ENCODE measurements at places on chromosomes 6 and 20.

DNA sequence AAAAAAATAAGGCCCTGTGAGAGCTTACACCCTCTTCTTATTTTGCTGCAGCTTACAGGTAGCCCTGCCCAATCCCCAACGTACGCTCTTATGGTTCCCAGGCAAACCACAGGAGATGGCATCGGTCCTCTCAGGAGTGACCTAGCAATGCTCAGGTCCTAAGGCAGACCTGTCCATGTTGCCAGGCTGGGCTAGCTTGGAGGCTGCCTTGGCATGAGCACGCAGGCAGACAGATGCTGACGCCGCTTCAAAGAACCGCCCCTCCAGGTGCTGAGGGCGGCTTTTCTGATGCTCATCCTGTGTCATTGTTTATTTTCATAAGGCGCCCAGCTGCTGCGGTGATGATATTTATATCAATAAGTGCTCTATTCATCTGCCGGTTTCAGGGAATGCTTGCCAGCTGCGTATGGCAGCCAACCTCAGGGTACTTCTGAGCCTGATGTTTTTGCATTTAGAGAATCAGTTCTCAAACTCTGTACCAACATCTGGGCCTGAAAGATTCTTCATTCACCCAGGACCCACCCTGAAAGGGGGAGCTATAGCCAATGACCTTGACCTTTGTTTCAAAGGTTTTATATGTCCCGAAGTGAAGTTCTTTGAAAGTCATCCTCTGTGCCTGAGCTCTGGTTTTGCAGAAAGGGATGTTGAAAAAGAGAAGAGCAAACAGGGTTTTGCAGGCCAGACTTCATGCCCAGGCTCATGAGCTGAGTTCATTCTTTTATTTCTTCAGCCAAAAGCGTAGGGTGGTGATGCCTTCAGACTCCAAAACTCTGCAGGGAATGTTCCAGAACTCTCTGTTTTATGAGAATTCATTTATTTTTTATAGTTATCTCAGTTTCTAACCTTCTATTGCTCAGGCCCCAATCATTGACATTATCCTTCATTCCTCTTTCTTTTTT lies 475.6 kb upstream of the CHD6 start:
- no peak for ATAC-seq

DNA sequence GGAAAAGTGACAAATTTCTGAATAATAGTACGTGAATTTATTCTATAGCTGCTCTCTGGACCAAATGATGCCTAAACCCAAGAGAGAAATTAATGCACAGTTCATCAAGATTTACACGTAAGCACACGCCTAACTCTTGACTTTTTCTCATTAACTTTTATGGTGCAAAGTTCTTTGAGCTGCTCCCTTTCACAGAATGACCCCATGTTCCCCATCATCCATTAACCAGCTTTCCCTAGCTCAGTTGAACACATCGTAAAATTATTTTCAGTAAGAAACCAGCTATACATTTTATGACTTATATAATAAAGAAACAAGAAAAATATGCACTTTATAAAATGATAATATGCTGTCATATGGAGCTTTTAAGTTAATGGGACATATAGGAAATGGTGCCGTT lies 54.3 kb downstream of the ID4 start:
- ATAC-seq = no peak

- ATAC-seq = no peak
These were observed 112.6 kb downstream of the SLC16A10 start for GRCh38 chr6:111199935-111200334.

GRCh38 chr6:134020543-134020942 lies 31.9 kb downstream of the SLC2A12 start:
- no peak for ATAC-seq

DNA sequence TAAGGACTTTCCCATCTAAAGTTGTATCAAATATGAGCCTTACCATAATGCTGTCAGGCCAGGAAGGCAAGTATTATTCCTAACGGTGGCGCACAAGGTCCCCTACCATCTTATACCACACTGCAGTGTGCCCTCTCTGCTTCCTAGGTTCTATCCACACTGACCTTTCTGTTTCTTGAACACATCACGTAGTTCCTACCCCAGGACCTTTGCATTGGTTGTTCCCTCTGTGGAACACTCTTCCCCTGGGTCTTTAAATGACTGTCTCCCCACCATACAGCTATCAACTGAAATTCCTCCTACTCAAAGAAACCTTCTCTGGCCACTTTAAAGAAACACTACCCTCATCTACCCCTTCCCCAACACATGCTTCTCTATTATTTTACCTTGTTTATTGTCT lies 104.5 kb upstream of the SPACA1 start:
- no peak for ATAC-seq

GRCh38 chr6:38567436-38567835 lies 72.3 kb downstream of the BTBD9 start:
- ATAC-seq = no peak

GRCh38 chr20:5002077-5002413 lies 735 bp upstream of the SLC23A2 start:
- ATAC-seq = no peak

DNA sequence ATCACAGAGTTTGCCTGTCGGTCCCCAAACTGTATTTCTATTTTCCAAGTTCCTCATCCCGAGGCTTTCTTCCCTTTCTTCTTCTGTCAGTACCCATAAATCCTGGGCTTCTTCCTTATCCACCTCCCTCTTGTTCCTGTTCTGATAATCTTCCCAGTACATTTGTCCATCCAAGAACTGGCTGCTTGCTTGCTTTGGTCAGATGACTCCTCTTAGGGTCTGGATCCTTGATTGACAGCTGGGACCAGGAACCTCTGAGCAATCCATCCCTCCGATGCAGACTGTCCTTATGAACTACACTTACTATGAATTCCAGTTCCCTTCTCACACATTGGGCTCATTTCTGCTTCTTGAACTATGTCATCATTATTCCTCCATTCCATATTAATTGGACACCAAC lies 275.3 kb upstream of the CITED2 start:
- ATAC-seq = no peak

DNA sequence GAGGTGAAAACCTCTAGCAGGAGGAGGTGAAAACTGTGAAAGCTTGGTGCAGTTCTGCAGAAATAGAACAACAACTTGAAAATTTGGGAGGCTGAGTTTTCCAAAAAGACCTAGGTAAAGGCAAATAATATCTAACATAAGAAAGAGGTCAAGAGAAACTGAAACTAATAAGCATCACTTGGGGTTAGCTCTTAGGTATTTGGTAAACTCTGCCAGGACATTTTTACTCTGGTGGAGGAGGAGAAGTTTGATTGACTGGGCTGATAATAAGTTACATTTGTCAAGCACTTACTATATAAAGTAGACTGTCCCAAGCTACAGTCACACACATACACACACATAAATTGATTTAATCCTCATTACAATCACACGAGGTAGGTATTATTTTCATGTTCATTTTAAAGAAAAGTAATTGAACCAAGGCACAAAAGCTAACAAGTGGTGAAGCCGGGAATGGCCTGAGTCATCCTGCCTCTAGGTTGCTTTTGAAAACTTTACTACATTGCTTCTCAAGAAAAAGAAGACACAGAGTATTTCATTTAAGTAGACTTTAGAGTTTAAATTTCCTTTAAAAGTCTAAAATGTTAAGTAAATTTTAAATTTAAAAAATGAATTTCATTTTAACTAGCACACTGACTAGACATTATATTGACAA lies 275.5 kb downstream of the PTPRK start:
- ATAC-seq = no peak

DNA sequence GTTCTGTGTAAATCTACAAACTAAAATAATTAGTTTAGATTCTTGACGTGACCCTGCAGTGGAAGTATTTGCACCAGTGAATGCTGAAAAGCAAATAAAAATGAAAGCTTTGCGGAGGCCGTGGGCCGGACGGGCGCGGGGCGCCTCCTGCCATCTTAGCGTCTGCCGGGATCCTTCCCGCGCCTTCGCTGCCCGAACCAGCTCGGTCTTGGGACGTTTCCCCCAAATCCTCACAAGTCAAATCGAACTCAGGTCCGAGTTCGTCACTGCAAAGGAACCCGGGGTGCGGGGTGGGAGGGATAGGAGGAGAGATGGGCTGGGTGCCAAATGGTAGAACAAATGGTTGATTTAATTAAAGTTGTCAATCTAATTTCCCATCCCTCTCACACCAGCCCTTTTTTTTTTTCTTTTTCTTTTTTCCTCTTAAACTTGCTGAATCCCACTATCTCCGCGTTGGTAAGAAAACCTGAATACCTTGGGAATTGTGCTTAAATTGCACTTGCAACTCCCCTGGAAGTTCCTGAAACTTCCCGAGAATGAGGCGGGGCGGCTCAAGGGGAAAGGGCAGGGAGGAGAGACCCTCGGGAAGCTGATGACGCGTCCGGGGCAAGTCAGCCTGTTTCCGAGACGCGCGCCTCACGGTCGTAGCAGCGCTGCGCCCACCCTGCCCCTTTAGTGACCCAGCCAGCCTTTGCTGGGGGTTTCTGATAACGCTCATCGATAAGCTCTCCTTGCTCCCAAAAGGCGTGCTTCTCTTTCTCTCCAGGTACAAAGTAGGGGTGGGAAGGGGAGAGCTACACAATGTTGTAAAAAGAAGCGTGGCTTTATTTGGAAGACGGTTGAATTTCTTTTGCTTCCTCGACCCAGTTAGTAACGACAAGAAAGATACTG lies 1.8 kb downstream of the GJA1 start:
- ATAC-seq = peak; percentile 68

DNA sequence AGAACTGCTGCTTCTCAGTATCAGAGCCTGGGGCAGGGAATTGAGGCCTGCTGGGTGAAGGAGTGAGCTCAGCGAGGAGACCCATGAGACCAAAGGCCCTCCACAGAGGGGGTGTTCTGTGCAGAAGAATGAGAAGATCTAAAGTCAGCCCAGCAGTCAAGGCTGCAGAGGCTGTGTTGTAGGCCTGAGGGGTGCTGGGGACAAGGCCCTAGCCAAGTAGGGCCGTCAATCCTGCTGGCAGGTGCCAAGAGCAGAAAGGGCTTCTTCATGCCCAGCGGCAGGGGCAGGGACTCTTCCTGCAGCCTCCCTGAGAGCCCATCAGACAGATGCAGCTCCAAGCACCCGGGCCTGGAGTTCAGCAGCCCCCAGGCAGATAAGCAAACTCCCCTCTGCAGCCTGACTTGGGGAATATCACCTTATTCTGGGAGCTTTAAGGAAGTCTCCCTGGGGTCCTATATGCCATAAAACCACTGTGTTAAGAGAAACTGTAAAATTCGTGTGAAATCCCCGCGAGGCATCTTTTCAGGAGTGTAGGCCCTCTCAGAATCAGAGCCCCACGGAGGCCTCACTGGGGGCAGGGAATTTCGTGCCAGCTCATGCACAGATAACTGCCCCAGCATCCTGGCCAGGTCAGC lies 9.0 kb downstream of the CCDC167 start:
- peak; percentile 7 for ATAC-seq

- ATAC-seq = peak; percentile 29
These were observed 8.5 kb downstream of the ACSS1 start for GRCh38 chr20:25049261-25050060.

- no peak for ATAC-seq
These were observed 3.1 kb upstream of the TFAP2B start for GRCh38 chr6:50815436-50816114.

DNA sequence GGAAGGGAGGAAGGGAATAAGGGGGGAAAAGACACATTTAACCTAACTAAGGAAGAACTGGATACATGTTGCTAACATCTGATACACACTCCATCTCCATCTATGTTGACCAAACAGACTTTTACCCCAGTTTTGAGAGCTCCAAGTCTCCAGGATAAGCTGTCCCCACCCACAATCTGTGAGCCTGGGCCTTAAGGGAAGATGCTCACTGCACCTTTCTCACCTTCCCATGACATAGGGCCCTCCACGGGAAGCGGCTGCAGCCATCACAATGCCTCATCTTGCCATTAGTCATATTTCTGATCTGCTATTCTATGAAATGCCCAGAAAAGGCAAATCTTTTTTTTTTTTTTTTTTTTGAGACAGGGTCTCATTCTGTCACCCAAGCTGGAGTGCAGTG lies 126.6 kb upstream of the SALL4 start:
- ATAC-seq = no peak

DNA sequence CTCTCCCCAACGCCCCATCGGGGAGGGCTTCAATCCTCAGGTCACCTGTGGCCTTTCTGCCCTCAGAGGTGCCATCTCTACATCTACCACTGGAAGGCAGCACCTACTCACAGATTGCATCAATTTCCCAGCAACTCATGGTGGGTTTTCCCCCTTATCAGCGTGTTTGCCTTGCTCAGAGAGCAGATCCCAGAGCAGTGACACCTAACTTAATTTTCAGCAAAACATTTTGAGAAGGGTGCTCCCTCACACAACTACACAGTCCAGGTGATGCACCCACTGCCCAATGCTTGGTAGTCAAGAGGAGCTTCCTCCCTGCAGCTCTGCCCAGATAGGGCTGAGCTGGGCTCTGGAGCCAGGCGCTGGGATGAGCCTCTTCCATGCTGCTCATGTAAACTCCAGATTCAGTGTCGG lies 48.2 kb downstream of the PLG start:
- ATAC-seq = no peak

DNA sequence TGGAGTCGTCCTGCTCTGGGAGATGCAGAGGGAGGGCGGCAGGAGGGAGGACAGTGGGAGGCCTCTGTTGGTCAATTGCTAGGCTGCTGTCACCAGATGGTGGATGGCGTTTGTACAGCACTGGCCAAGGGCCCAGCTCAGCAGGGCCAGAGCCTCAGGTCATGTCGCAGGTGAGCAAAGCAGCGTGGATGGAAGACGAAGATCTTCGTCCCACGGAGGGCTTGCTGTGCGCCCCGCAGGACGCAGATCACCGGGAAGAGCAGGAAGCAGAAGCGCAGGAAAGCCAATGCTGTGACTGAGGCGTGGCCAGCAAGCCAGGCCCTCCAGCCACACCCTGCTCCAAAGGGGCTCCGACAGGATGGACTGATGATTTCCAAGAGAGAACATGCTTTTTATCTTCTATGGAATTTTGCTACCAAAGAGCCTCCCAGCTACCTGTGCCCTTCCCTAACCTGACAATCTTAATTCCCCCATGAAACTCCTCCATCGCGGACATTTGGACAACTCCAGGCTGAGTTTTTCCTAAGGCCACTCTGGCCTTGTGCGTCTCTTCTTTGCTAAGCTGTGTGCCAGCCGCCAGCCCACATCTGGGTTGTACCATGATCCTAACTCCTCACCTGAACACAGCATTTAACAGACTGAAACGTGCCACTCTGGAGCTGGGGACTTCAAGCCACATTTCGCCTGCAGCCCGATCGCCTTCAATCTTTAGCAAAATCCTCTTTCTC lies 3.5 kb upstream of the SLCO4A1 start:
- ATAC-seq = peak; percentile 42

DNA sequence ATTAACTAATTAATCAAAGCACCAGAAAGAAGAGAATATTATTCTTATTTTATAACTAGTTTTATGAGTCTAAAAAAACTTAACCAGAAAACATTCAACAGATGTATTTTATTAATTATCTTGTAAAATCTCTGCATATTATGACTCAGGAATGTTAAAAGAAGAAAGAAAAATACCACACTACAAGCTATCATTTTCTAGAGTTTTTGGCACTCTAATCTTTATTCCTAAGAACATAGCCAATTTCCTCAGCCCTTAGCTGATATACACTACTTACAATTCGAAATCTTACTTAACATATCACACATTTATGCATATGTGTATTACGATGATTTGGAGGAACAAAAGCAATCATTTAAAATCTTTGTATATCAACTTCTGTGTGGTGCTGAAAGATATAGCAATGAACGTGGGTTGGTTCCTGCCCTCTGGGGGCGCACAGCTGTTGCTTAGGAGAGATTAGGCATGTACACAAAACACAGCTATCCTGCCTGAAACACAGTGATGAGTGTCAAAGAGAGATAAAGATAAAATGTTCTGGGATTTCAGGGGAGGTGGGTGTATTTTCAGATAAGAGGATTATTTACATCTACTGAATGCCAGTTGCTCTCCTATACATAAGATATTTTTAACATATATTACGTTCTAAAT lies 404.5 kb downstream of the SYNE1 start:
- ATAC-seq = no peak
